ENCODE measurements at places on chromosomes 1 and 21. TPM values are rescaled to one million over a fixed set of nuclear protein-coding genes. Genes with fewer than 3 reads are reported as not detected.

DNA sequence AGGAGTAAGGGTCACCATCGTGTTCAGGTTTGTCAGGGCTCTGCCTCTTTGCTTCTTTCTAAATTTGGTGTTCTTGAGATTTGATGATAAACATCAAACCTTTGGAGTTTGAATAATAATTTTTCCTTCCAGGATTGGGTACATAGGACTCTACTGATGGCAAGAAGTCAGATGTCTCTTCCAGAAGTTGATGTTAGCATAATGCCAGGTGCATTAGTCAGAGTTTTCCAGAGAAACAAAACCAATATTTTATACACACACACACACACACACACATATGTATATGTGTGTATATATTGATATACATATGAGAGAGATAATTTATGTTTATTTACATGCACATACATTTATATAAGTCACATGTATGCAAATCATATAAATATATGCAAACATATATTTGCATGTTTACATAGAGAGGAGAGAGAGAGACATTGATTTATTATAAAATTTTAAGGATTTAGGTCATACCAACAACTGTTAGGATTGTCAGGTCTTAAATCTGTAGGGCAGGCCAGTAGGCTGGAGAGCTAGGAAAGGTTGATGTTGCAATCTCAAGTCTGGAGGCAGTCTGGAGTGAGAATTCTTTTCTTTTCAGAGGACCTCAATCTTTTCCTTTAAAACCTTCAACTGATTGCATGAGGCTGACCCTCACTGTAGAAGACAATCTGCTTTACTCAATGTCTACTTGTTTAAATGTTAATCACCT, 199.2 kb downstream of the HLX start:
- no peak for DNase-seq

DNA sequence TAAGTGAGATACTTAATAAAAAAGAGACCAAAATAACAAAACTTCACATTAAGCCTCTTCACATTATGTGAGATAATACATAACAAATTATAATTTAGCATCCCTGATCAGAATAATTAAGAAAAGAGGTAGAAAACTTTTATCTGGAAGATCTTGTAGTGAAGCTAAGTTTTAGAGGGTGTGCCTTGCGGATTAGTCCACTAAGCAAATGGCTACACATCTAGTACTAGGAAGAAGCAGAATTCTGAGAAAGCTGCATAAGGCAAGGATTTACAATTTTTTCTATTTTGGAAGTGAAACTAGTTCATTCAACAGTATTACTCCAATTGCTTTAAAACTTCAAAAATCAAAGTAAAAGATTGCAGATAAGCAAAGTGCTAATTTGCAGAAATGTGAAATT, 3.5 kb downstream of the YOD1 start:
- DNase-seq, result no peak

GRCh38 chr1:101101360-101101759, 75.8 kb upstream of the DPH5 start:
- no peak for DNase-seq

DNA sequence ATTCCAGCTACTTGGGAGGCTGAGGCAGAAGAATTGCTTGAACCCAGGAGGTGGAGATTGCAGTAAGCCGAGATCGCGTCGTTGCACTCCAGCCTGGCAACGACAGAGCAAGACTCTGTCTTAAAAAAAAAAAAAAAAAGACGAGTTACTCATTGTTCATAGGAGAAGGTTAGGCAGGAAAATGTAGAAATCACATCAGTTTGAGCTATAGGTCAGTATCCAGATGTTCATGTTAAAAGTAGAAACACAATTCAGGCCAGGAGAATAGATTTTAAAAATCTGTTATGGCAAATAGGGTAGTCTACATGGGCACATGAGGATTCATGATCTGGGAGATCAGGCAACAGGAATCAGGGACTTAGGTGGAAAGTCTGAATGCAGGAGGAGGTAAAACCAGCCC, 57.7 kb downstream of the SELENOF start:
- no peak for DNase-seq

GRCh38 chr1:22976461-22977243, 4.0 kb upstream of the LACTBL1 start:
- peak; percentile 60 for DNase-seq

GRCh38 chr21:42080788-42081083, 9.6 kb downstream of the UMODL1 start:
- DNase-seq, result no peak

GRCh38 chr1:203517426-203518110, 23.6 kb downstream of the OPTC start:
- DNase-seq, result no peak

DNA sequence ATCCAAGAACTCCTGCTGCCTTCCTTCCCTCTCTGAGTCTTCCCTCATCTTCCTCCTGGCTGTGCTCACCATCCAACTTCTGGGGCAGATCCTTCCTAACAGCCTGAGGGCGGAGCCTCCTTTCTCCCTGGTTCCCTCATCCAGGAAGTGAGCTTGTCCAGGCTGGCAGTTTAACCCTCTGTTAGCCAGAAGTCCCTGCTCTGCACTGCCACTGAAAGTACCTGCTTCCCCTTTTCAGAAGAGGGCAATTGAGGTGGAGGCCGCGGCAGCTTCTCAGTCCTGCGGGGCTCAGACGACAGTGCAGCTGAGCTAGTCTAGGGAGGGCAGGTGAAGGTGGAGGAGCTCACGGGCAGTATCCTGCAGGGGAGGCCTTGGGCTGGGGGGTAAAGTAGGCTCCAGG, 149.1 kb downstream of the FCRL5 start:
- no peak for DNase-seq

DNA sequence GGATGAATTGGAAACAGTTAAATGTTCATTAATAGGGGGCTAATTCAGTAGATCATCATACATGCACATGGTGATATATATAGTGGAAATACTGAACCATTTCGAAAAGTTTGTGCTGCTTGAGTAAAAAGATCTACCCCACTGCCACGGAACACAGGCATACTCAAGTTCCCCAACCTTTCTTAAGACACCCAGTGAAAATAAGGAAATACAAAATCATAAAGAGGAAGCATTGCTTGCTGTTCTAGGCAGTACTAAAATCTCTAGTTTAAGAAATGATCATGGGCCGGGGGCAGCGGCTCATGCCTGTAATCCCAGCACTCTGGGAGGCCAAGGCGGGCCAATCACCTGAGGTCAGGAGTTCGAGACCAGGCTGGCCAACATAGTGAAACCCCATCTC, 37.6 kb upstream of the KIRREL1 start:
- no peak for DNase-seq

DNA sequence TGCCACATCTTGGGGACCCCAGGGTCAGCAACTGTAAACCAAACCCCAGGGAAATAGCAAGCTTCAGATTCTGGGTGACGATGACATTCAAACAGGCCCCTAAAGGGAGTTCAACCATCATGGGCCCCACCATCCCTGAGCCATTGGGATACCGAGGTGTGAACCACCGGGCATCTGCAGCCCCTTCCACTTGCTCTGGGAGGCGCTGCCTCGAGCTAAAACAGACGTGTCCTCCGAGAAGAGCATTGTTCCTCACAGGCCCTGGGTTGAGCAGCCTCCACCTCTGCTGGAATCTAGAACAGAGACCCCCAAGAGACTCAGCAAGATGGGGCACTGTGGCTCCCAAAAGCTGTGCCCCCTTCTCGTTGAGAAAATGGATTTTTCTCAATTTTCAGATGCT, 19.0 kb upstream of the EFHD2 start:
- no peak for DNase-seq

CD160 gene
- not detected for total RNA-seq

AKT3 gene
- 61.2 TPM for total RNA-seq

PLA2G2A gene
- total RNA-seq, result 750 TPM

ZC3H11A gene
- total RNA-seq, result 46.8 TPM

TP73 gene
- total RNA-seq, result not detected

NMNAT2 gene
- 80.6 TPM for total RNA-seq

Data from right cardiac atrium (tissue), 5 donors.